ENCODE measurements at places on chromosomes 7 and 10.

DNA sequence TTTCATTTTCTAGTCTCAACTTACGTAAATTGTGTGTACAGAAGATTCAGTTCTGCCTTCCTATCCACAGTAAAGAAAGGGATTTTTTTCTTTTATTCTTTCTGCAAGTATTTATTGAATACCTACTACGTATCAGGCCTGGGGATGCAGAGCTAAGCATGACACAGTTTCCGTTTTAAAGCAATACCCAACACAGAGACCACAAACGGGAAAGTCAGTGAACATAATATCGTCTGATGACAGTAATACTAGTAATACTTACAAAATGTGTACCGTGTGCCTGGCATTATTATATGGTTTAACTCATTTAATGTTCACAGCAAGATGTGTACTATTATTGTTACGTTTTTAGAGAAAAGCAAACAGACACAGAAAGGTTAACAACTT lies 22.4 kb downstream of the REEP3 start:
- no peak for DNase-seq

- peak; percentile 2 for DNase-seq
Measured at GRCh38 chr10:66714741-66715140, 211.1 kb upstream of the LRRTM3 start.

GRCh38 chr10:72132854-72133253 lies 44.5 kb upstream of the SPOCK2 start:
- DNase-seq, result no peak

- no peak for DNase-seq
Measured at GRCh38 chr7:132527467-132528410, 48.5 kb downstream of the PLXNA4 start.

DNA sequence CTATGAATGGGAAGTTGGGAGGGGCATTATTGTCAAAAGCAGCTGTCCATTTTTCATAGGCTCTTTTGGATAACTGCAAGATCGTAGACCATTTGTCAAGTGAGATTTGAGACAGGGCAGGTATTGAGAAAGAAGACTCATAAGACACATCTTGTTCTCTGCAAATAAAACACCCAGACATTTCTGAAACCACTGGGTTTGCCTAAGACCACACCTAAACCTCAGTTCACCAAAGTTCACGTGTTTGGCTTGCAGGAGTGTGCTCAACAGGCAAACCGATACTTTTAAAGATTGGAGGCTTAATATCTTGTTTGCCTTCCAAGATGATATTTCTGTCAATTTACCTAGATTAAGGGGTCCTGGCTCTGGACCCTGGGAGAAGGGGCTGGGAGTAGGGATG lies 628.4 kb downstream of the CALN1 start:
- DNase-seq, result no peak

DNA sequence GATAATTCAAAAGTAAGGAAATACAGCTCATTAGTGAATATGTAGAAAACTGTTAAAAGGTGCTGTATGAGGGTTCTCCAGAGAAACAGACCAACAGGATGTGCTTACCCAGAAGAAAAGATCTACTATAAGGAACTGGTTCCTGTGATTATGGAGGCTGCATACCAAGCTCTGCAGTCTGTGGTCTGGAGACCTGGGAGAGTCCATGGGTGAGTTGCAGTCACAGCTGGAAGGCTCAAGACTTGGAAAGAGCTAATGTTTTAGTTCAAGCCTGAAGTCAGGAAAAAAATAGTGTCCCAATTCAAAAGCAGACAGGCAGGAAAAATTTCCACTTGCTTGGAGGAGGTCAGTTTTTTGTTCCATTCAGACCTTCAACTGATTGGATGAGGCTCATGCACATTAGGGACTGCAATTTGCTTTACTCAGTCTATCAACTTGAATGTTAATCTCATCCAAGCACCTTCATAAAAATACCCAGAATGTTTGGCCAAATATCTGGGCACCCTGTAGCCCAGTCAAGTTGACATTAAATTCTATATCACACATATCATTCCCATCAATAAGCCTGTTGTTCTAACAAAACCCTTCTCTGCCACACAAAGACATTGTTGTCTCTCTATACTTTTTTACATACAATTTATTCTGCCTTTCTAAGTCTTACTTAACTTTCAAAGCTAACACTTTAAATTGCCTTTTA lies 197.9 kb upstream of the KLF6 start:
- no peak for DNase-seq

DNA sequence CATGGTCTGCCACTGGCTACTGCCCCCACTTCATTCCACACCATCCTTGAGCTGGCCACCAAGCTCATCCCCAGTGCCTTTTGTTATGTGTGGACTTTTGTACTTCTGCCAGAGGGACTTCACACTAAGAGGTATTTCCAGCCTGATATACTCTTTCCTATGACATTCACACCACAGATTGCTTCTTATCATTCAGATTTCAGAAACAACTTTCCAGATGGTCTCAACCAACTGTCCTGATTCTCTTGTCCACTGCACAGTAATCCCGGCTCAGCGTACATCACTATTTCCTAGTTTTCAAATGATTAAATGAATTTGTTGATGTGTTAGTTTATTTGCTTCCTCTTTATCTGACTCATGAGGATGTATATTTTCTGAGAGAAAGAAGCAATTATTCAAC lies 7.1 kb downstream of the CDC14C start:
- no peak for DNase-seq

DNA sequence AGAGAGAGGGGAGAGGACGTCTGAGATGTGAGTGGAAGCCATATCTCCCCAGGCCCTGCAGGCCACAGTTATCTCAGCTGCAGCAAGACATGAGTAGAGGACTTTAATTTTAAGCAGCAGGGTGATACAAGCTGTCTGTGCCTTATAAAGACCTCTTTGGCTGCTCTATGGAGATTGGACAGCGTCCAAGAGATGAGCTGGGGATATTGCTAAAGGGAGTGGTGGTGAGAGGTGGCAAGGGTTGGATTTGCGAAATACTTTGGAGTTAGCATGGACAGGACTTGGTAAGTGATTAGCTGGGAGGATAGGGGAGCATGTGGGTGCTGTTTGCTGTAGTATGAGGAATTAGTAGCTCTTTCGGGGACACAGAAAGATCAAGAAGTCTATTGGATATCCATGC lies 191.8 kb downstream of the CACNB2 start:
- DNase-seq, result peak; percentile 22

DNA sequence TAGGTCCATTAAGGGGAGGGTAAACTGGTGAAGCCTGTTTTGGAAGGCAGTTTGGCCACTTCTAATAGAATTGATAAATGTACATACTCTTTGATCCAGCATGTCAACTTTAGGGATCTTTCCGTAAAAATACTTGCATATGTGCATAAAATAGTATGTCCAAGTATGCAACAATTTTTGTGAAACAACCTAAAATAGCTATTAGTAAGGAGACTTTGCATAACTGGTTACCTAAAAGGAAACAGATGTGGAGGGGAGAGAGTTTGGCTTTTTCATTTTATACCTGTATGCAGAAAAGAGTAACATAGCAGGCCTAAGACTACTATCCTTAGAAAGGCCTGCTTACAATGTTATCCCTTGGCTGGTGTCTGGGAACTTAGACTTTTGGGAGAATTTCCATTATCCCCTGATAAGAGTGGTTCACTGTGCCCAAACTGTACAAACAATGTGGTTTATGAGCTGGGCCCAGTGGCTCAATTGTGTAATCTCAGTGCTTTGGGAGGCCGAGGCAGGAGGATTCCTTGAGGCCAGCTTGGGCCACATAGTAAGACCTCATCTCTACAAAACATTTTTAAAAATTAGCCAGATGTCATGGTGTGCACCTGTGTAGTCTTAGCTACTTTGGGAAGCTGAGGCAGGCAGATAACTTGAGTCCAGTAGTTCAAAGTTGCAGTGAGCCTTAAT lies 21.3 kb downstream of the PTPN12 start:
- DNase-seq, result no peak

All from EL (cell line).